Heart left ventricle (tissue), 16 donors: ENCODE measurements at places on chromosomes 5 and 9. TPM values are rescaled to one million over a fixed set of nuclear protein-coding genes. Genes with fewer than 3 reads are reported as not detected.

USP20 gene
- total RNA-seq = 13.1 TPM

AFF4 gene
- total RNA-seq = 37.0 TPM

- H3K36me3 ChIP-seq = no peaks in the 10 kb centered on the region
- H3K4me3 ChIP-seq = no peak overlapping the region
- no peak overlapping the region for H3K27ac ChIP-seq
- H3K4me1 ChIP-seq = no peaks in the 10 kb centered on the region
These were observed 347.6 kb downstream of the SLIT3 start for GRCh38 chr5:168953351-168953750.

- no peak overlapping the region for H3K27ac ChIP-seq
- H3K27me3 ChIP-seq = no peaks in the 10 kb centered on the region
- DNase-seq = no peak
These were observed 91.2 kb downstream of the PJA2 start for GRCh38 chr5:109318455-109319108.

GRCh38 chr9:88660611-88661010, 125.6 kb downstream of the NXNL2 start:
- no peaks in the 10 kb centered on the region for H3K4me1 ChIP-seq
- DNase-seq = no peak
- H3K36me3 ChIP-seq = no peaks in the 10 kb centered on the region
- no peak overlapping the region for H3K4me3 ChIP-seq

- no peak overlapping the region for H3K27ac ChIP-seq
- peaks cover 31% of the 10 kb centered on the region for H3K4me1 ChIP-seq
- H3K27me3 ChIP-seq = peaks cover 43% of the 10 kb centered on the region
- no peaks in the 10 kb centered on the region for H3K36me3 ChIP-seq
- peak overlapping the region; percentile 82 for H3K4me3 ChIP-seq
- no peak for DNase-seq
These were observed 2.9 kb downstream of the NR4A3 start for GRCh38 chr9:99824378-99825171.

DNA sequence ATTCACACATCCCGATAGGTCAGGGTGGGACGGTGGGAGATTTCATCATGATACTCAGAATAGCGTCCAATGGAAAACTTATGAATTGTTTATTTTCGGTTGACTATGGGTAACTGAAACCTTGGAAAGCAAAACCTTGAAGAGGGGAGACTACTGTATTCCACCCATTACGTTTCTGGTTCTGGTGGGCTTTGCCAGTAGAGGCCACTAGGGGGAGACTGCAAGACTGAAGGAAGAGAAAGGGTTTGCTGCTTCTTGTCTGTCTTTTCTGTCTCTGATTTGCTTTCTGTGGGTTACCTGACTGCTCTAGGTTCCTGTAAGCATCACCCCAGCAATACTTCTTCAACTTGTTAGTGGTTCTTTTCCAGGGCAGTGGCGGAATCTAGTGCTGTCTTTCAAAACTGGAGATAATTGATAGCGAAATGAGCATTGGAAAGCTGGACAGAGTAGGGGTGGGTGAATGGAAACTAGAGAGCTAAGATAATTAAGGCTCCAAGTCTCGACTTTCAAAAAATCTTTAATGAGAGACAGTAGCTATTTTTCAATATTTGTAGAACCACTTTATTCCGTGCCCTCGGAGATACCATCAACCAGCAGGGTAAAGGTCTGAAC, 27.0 kb downstream of the GRIN3A start:
- no peak overlapping the region for H3K4me3 ChIP-seq
- no peak for DNase-seq

DNA sequence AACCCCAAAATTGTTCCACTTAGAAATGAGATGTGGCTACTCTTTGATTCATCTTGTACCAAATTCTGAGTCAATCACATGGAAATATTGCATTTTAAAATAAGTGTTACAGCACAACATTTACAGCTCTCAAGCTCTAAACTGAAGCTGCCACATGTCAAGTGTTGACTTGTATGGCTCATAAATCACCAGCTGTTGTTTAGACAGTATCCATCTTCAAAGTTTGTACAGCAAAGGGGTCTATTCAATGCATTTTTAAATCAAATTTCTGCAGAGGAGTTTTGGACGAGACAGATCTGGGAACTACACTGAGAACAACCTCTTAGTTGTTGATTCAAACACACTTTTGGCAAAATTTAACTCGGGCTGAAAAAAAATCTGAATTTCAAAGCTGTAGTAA, 31.4 kb downstream of the CHSY3 start:
- H3K27ac ChIP-seq = no peak overlapping the region
- H3K36me3 ChIP-seq = no peaks in the 10 kb centered on the region
- H3K4me1 ChIP-seq = no peaks in the 10 kb centered on the region
- H3K27me3 ChIP-seq = no peaks in the 10 kb centered on the region
- DNase-seq = no peak
- no peak overlapping the region for H3K4me3 ChIP-seq

GRCh38 chr5:1781107-1781506, 18.5 kb downstream of the MRPL36 start:
- H3K4me3 ChIP-seq = no peak overlapping the region
- no peaks in the 10 kb centered on the region for H3K36me3 ChIP-seq
- no peak for DNase-seq

GRCh38 chr5:17898766-17899165, 264.5 kb downstream of the TAF11L14 start:
- H3K4me3 ChIP-seq = no peak overlapping the region
- no peaks in the 10 kb centered on the region for H3K4me1 ChIP-seq
- no peak overlapping the region for H3K27ac ChIP-seq
- no peaks in the 10 kb centered on the region for H3K36me3 ChIP-seq
- DNase-seq = no peak
- H3K27me3 ChIP-seq = no peaks in the 10 kb centered on the region

- no peak for DNase-seq
- peaks cover under 1% of the 10 kb centered on the region for H3K36me3 ChIP-seq
- no peak overlapping the region for H3K27ac ChIP-seq
- H3K27me3 ChIP-seq = no peaks in the 10 kb centered on the region
- peaks cover 53% of the 10 kb centered on the region for H3K4me1 ChIP-seq
These were observed 50.8 kb downstream of the NEURL1B start for GRCh38 chr5:172691886-172692285.

FASTKD3 gene
- total RNA-seq = 6.5 TPM

DNA sequence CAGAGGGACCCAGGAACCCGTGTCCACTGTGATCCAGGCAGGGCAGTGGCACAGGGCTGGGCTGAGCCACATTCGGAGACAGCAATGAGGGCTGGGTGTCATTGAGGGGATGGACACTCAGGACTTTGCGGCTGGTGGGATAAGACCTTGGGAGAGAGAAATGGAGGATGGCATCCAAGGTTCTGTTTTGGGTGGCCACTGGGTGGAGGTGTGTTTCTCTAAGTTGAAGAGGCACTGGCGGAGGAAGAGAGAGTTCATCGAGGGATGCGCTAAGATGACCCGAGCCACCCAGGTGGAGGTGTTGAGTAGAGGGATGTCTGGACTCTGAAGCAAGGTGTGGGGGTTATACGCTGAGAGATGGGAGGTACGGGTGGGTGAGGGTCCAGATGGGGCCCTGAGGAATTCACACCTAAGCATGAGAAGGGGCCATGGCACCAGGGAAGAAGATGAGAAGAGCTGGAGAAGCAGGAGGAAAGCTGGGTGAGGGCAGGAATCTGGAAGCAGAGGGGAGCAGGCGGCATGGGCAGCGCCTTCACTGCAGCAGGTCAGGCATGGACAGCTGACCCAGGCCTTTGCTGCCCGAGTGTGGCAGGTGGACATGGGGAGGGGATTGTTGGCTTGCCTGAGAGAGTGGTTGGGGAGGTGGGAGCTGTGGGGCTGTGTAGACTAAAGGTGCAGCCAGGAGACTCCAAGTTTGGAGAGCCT, 2.5 kb upstream of the SLC25A48 start:
- H3K27ac ChIP-seq = no peak overlapping the region
- no peak overlapping the region for H3K4me3 ChIP-seq
- H3K27me3 ChIP-seq = peaks cover 11% of the 10 kb centered on the region

- no peaks in the 10 kb centered on the region for H3K36me3 ChIP-seq
- no peak for DNase-seq
- no peak overlapping the region for H3K4me3 ChIP-seq
- no peak overlapping the region for H3K27ac ChIP-seq
- no peaks in the 10 kb centered on the region for H3K4me1 ChIP-seq
These were observed 782.8 kb upstream of the NUDT12 start for GRCh38 chr5:104345222-104346016.

ATG10 gene
- total RNA-seq = 4.3 TPM

CACNA1B gene
- total RNA-seq = 0.13 TPM

GRCh38 chr9:131728961-131729360, 10.9 kb downstream of the RAPGEF1 start:
- H3K4me3 ChIP-seq = no peak overlapping the region
- DNase-seq = no peak

DDX41 gene
- 40.3 TPM for total RNA-seq

- no peaks in the 10 kb centered on the region for H3K36me3 ChIP-seq
- H3K27ac ChIP-seq = no peak overlapping the region
- no peaks in the 10 kb centered on the region for H3K4me1 ChIP-seq
- no peak overlapping the region for H3K4me3 ChIP-seq
These were observed 32.5 kb downstream of the TERT start for GRCh38 chr5:1262381-1262780.

FCN2 gene
- 0.26 TPM for total RNA-seq

IL3 gene
- not detected for total RNA-seq

OLFM1 gene
- total RNA-seq = 10.8 TPM

GRCh38 chr9:124349675-124350493, 65.4 kb downstream of the PSMB7 start:
- no peak overlapping the region for H3K27ac ChIP-seq
- peaks cover 88% of the 10 kb centered on the region for H3K36me3 ChIP-seq
- H3K27me3 ChIP-seq = no peaks in the 10 kb centered on the region
- no peak overlapping the region for H3K4me3 ChIP-seq
- no peak for DNase-seq

GRCh38 chr5:105475401-105475800, 1912.8 kb upstream of the NUDT12 start:
- no peaks in the 10 kb centered on the region for H3K4me1 ChIP-seq
- no peak for DNase-seq
- H3K27me3 ChIP-seq = no peaks in the 10 kb centered on the region

- DNase-seq = no peak
- no peaks in the 10 kb centered on the region for H3K36me3 ChIP-seq
- no peak overlapping the region for H3K27ac ChIP-seq
- H3K4me3 ChIP-seq = no peak overlapping the region
- H3K27me3 ChIP-seq = no peaks in the 10 kb centered on the region
- peaks cover 16% of the 10 kb centered on the region for H3K4me1 ChIP-seq
These were observed 218.4 kb downstream of the ADAMTS6 start for GRCh38 chr5:65263321-65263720.

- peaks cover 49% of the 10 kb centered on the region for H3K4me1 ChIP-seq
- H3K27me3 ChIP-seq = no peaks in the 10 kb centered on the region
- peak overlapping the region; percentile 23 for H3K27ac ChIP-seq
- DNase-seq = peak; percentile 5
These were observed 58.8 kb upstream of the ANGPTL2 start for GRCh38 chr9:127181315-127181580.

CYLC2 gene
- not detected for total RNA-seq

ASPN gene
- total RNA-seq = 25.8 TPM

ISCA1 gene
- total RNA-seq = 104 TPM

DNA sequence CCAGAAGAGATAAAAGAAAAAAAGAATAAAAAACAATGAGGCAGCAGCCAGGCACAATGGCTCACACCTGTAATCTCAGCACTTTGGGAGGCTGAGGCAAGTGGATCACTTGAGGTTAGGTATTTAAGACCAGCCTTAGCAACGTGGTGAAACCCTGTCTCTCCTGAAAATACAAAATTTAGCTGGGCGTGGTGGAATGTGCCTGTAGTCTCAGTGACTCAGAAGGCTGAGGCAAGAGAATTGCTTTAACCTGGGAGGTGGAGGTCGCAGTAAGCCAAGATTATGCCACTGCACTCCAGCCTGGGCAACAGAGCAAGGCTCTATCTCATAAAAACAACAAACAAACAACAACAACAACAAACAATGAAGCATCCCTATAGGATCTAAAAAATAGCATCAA, 121.5 kb downstream of the HMHB1 start:
- no peak for DNase-seq
- H3K27ac ChIP-seq = no peak overlapping the region
- H3K4me1 ChIP-seq = no peaks in the 10 kb centered on the region
- H3K4me3 ChIP-seq = no peak overlapping the region

- no peaks in the 10 kb centered on the region for H3K36me3 ChIP-seq
- peaks cover 4% of the 10 kb centered on the region for H3K27me3 ChIP-seq
- DNase-seq = no peak
These were observed 23.3 kb downstream of the TNFSF15 start for GRCh38 chr9:114782586-114782985.

GRCh38 chr5:31941151-31941755, 232.9 kb downstream of the GOLPH3 start:
- no peak overlapping the region for H3K4me3 ChIP-seq
- DNase-seq = no peak
- H3K27me3 ChIP-seq = no peaks in the 10 kb centered on the region
- H3K36me3 ChIP-seq = no peaks in the 10 kb centered on the region

DNA sequence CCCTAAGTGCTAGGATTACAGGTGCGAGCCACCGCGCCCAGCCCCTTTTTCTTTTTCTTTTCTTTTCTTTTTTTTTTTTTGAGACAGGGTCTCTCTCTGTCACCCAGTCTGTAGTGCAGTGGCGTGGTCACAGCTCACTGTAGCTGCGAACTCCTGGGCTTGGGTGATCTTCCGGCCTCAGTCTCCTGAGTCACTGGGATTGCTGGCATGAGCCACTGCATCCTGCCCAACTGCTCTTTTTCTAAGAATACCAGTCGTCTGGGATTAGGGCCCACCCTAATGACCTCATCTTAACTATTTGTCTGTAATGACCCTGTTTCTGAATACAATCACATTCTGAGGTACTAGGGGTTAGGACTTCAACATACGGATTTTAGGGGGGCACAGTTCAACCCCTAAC, 34.1 kb upstream of the NANS start:
- no peak for DNase-seq
- H3K27ac ChIP-seq = peak overlapping the region; percentile 76
- no peaks in the 10 kb centered on the region for H3K27me3 ChIP-seq
- peaks cover 23% of the 10 kb centered on the region for H3K36me3 ChIP-seq
- H3K4me3 ChIP-seq = no peak overlapping the region

DNA sequence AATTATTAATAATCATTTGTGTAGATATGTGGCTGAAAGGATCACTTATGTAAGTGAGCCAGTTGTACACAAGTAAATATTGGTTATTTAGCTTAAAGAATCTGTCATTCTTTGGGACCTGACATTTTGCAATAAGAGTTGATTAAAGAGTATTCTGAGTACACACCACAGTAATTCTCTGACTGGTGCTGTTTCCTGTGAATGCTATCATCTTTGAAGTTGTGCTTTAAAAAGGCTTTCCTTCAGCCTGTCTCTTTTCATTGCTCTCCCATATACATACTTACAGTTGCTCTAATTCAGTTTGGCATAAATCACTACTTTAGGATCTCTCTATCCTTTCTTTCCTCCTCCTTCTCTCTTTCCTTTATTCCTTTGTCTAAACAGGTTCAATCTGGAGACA, 8.7 kb upstream of the CSNK1G3 start:
- H3K4me3 ChIP-seq = no peak overlapping the region
- H3K36me3 ChIP-seq = no peaks in the 10 kb centered on the region
- H3K27ac ChIP-seq = no peak overlapping the region
- no peaks in the 10 kb centered on the region for H3K27me3 ChIP-seq
- H3K4me1 ChIP-seq = no peaks in the 10 kb centered on the region
- no peak for DNase-seq
